ENCODE measurements at places on chromosomes 4 and X. TPM values are rescaled to one million over a fixed set of nuclear protein-coding genes. Genes with fewer than 3 reads are reported as not detected.

Gene HMGN5
- 0.49 TPM for total RNA-seq

Gene SHROOM3
- total RNA-seq, result 27.7 TPM

Gene OTC
- not detected for total RNA-seq

Gene PDLIM3
- total RNA-seq, result 0.12 TPM

Gene NKX3-2
- under 0.01 TPM for total RNA-seq

Gene MPC1L
- not detected for total RNA-seq

Gene FGFR3
- 0.12 TPM for total RNA-seq

Gene STAP1
- total RNA-seq, result not detected

Gene TKTL2
- total RNA-seq, result not detected

Gene CCDC120
- total RNA-seq, result 1.1 TPM

Gene PAGE4
- total RNA-seq, result not detected

Gene IL1RAPL1
- 1.6 TPM for total RNA-seq

Gene SFRP2
- total RNA-seq, result 0.49 TPM

Gene AMBN
- not detected for total RNA-seq

Gene ANOS1
- 0.12 TPM for total RNA-seq

Gene ATP8A1
- total RNA-seq, result 1.5 TPM

Gene STOX2
- 0.49 TPM for total RNA-seq

Gene RBM46
- total RNA-seq, result 0.12 TPM

Gene FAM47A
- total RNA-seq, result not detected

Gene ELOVL6
- total RNA-seq, result 16.5 TPM

Gene PTTG2
- not detected for total RNA-seq
